Activated naive CD8-positive, alpha-beta T cell treated with anti-CD3 and anti-CD28 coated beads for 36 hours (primary cell): ENCODE measurements at places on chromosomes 2 and 18. TPM values are rescaled to one million over a fixed set of nuclear protein-coding genes. Genes with fewer than 3 reads are reported as not detected.

Gene ITPRIPL1
- 44.8 TPM for total RNA-seq

Gene SNRNP200
- 202 TPM for total RNA-seq

Gene FAM237A
- not detected for total RNA-seq

Gene SLC30A3
- total RNA-seq = 0.22 TPM

Gene MC5R
- total RNA-seq = not detected

Gene RAMP1
- 0.25 TPM for total RNA-seq

Gene ALKAL2
- not detected for total RNA-seq

Gene RAPGEF4
- 0.33 TPM for total RNA-seq

Gene GALNT5
- total RNA-seq = not detected

Gene DSG1
- not detected for total RNA-seq

Gene MAPK4
- total RNA-seq = not detected

Gene ABCG5
- total RNA-seq = not detected

Gene MTCL1
- total RNA-seq = 0.14 TPM

Gene SERPINB12
- total RNA-seq = not detected

Gene ABHD1
- total RNA-seq = 0.54 TPM

Gene PDCD1
- 24.3 TPM for total RNA-seq

Gene ALLC
- not detected for total RNA-seq

Gene CARF
- 3.5 TPM for total RNA-seq
